GM12891 (cell line): ENCODE measurements at places on chromosomes 7 and 10.

DNA sequence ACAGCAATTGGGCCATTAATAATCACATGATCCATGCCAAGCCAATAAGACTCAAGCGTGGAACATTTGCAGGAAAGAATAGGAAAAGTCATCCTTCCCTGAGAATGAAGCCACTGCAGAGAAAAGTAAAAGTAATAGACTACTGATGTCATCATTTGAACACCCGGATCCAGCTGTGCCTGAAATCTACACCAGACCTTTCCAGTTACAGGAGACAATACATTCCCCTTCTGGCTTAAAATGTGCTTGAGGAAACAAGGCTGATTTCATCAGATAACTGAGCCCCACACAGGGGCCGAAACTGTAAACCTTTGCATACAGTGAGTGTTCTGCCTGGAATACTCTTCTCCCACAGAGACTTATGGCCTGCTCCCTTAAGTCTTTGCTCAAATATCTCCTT, 232.8 kb downstream of the KCNMA1 start:
- no peak for DNase-seq

DNA sequence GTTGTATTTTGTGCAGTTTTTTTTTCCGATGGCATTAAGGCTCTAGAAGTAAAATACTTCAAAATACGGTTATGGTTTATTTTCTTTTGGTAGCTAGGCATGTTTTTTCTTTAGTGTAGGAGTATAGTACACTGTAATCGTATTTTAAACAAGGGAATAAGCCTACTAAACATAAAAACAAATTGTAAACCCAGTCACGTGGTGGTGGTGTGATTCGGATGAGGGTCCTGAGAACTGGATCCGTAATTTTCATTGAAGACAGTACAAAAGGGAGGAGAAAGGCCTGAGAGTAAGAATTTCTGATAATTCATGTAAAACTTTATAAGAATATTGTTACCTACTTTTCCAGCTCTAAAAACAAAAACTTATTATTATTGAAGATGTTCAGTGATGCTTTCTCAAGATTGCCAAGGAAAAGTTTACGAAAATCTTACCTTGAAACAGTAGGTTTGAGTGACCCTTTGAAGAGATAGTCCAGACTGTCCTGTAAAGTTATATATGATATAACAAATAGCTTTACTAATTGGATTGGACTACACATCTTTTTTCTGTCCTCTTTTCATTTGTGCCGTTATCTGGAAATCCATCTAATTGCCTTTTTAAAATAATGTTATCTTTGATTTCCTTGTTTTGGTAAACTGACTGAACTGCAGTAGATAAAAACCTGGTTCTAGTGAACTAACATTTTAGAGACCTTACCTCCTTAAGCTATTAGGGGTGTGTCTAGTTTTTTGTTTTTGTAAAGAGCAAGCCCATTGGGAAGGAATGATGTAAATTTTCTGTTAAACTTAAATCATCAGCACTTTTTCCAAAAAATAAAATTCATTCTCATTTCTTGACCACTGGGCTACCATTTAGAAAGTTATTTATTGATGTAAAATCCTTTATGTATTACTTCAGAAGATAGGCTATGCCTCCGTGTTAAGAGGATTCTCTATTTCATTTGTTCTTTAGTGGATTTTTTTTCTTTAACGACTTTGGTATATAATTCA, 1.0 kb upstream of the PBLD start:
- DNase-seq: no peak

- no peak for DNase-seq
Measured at GRCh38 chr10:17643339-17643754, 604 bp upstream of the STAM start.

GRCh38 chr10:80720549-80720948, 182.8 kb downstream of the SH2D4B start:
- no peak for DNase-seq
